ENCODE measurements at places on chromosomes 7 and 10. TPM values are rescaled to one million over a fixed set of nuclear protein-coding genes. Genes with fewer than 3 reads are reported as not detected.

GRCh38 chr7:67309764-67310549 is 313.3 kb downstream of the TYW1 start:
- DNase-seq = no peak

DNA sequence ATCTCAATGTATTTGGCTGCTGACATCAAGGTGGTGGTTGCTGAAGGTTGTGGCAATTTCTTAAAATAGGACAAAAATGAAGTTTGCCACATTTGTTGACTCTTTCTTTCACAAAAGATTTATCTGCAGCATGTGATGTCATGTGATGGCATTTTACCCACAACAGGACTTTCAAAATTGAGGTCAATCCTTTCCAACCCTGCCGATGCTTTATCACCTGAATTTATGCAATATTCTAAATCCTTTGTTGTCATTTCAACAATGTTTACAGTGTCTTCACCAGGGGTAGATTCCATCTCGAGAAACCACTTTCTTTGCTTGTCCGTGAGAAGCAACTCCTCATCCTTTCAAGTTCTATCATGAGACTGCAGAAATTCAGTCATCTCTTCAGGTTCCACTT is 40.6 kb upstream of the SLC16A12 start:
- DNase-seq = no peak

UCN3 gene
- total RNA-seq = not detected

TRIM50 gene
- not detected for total RNA-seq

Measured in MG63 (cell line).